ENCODE measurements at places on chromosomes 2 and 18. TPM values are rescaled to one million over a fixed set of nuclear protein-coding genes. Genes with fewer than 3 reads are reported as not detected.

TMBIM1 gene
- total RNA-seq: 217 TPM

KCNG2 gene
- 0.76 TPM for total RNA-seq

INSIG2 gene
- total RNA-seq: 29.0 TPM

UBR3 gene
- 41.0 TPM for total RNA-seq

MRO gene
- total RNA-seq: 2.9 TPM

CAVIN2 gene
- total RNA-seq: 55.0 TPM

RTP5 gene
- total RNA-seq: 0.13 TPM

GCG gene
- not detected for total RNA-seq

DYNAP gene
- total RNA-seq: not detected

TRIB2 gene
- 69.2 TPM for total RNA-seq

NPAS2 gene
- 44.5 TPM for total RNA-seq

GRCh38 chr2:67039517-67040103 lies 357.5 kb upstream of the ETAA1 start:
- DNase-seq: no peak

DNA sequence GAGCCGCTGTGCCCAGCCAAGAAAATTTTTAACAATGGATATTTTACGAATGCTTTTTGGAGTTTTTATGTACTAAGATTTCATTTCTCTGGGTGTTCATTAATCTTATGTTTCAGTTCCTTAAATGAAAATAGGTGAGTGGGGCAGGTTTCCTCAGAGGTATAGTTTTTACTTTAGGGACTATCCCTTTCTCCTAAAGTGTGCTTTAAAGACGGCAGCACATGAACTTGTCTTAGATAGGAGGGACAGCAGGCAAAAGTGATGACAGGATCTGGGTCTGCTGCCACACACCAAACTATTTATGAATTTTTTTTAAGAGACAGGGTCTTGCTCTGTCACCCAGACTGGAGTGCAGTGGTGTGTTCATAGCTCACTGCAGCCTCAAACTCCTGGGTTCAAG lies 8.0 kb upstream of the REL start:
- DNase-seq: no peak

DNA sequence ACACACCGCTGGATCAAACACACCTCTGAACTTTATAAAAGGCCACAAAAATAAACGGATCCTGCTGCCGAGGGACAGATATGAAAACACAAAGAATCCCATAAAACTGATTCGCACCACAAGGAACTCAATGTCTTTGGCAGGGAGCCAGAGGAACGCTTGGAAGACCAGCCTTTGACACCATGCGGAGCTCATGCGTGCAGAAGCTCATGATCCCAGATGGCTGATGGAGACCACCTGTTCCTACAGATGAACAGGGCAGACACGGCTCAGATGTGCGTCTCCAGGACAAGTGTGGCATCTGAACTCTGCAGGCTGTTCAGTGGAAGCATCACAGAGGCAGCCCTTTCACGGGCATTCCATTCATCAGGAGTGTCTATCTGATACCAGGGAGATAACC lies 24.9 kb downstream of the COPS9 start:
- DNase-seq: peak; percentile 83

GRCh38 chr2:169091256-169091655 lies 21.9 kb downstream of the DHRS9 start:
- no peak for DNase-seq

GRCh38 chr18:36297417-36298125 lies at the start of gene FHOD3:
Gene FHOD3 (plus strand): TSS chr18:36297713. CDS start chr18:36297836, 123 bp downstream.
- peak; percentile 91 for DNase-seq

DNA sequence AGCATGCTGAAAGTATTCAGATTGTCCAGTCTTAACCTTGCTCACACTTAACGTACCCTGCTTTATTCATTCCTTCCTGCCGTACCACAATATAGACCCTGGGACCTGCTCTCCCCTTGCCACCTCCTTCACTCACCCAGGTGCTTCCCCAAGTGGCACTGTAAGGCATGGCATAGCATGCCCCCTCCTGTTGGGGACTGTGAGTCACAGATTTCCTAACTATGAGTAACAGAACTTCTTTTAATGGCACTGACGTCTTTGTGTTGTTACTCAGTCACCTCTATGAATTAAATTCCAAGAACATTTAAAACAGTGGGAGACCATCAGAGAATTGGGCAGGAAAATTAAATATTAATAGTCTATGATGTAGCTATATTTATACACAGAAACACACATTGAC lies 117.2 kb downstream of the CTNNA2 start:
- no peak for DNase-seq

DNA sequence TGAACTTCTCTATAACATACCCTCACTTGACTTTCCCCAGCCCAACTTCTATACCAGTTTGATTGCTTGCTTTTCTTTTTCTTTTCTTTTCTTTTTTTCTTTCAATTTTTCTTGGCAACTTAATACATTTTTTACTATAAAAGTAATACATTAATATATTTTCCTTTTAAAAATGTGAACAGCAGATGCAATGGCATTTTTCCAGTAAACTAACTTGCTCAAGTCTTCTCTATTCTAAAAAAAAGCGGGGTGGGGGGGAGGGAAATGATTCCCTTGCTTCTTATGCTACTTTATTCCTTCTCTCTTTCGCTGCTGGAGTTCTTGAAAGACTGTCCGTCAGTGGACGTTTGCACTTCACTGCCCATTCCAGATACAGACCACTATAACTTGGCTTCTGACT lies 70.5 kb downstream of the RBMS1 start:
- no peak for DNase-seq

DNA sequence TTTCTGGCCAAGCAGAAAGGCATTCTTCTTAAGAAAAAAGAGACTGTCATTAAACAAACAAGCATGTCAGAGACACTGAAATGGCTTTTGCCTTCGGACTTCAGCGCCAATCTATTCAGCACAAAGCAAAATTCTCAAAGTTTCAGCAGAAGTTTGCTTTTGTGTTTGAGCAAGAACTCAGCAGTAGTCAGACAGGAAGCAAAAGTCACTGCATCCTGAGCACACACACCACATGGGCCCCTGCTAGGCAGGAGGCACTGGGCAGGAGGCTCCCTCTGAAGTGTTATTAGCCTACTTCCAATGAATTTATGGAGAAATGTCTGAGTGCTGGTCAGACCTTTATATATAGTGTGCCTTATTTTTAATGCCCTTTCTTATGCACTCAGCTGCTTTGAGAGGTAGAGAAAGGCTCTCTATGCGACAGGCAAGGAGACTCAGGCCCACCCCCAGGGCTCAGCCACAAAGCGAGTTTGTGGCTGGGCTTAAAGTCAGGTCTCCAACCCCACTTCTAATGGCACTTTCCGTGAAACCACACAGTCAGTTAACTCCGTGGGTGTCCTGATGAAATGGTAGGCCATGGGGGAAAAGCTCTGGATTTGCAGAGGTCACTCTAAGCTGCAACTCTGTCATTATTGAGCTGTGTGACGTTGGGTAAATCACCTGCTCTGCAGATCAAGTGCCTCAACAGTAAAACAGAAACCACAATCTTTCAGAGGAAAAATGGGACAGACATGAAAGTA lies 161.0 kb upstream of the TMEM200C start:
- DNase-seq: peak; percentile 19

DNA sequence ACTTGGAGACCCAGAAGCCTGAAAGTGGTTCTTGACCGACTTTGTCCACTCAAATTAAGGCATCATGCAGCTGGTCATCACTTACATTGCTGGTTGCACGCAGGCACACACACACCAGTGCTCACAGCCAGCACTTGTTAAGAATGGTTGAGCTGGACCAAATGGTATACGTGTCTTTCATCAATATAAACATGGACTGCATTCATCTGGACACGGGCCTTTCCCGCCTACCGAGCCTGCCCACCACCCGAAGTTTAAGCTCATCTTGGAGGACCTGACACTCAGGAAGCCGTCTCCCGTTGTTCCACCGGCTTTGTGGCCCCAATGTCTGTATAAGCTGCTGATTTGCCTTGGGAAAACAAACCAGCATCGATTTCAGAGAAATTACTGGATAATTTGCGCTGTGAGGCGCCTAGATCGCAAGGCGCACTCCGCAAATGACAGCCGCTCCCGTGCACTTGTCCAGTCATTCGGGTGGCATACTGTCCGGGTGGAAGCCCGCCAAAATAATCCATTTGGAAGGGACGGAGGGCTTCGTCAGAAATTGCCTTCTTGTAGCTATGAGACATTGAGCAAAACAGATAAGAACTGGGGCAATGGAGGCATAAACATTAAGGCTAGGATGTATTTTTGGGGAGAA lies 40.1 kb upstream of the AKAIN1 start:
- peak; percentile 68 for DNase-seq

DNA sequence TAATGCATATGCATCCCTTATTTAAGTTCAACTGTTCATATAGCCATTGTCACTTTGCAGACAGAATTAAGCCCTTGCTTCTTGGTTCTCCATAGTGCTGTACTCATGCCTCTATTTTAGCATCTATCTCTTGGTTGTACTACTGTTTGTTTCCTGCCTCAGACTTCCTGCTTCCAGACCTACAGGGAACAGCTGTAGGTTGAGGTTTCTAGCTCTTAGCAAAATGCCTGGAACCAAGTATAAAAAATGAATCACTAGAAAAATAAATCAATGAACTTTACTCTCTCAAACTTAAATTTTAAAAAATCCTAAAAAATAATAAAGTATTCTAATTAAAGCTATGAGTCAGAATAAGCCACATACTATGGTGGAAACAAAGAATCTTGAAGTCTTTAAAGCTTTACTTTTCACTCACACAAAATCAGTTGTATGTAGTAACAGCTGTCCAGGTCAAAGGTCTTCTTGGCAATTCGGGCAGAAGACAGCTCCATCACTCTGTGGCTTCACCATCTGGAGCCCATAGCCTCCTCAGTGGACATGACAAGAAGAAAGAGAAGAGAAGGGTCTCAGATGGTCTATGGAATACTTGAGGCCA lies 1228.1 kb upstream of the GYPC start:
- DNase-seq: no peak

DNA sequence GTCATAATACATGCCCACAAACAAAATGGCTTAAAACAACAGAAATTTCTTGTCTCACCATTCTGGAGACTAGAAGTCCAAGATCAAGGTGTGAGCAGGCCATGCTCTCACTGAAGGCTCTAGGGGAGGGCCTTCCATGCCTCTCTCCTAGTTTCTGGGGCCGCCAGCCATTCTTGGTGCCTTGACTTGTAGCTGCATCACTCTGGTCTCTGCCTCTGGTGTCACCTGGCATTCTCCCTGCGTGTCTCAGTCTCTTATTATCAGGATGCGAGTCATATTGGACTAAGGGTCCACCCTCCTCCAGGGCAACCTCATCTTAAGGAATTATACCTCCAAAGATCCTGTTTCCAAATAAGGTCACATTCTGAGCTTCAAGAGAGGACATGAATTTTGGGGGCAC lies 76.1 kb downstream of the KCNF1 start:
- DNase-seq: no peak

- DNase-seq: peak; percentile 48
Observed at GRCh38 chr2:170235860-170236679, 58.1 kb downstream of the MYO3B start.

- no peak for DNase-seq
Observed at GRCh38 chr2:86768189-86768949, 22.3 kb downstream of the CD8A start.

- peak; percentile 69 for DNase-seq
Observed at GRCh38 chr2:5693287-5694201, 1.4 kb downstream of the SOX11 start.

DNA sequence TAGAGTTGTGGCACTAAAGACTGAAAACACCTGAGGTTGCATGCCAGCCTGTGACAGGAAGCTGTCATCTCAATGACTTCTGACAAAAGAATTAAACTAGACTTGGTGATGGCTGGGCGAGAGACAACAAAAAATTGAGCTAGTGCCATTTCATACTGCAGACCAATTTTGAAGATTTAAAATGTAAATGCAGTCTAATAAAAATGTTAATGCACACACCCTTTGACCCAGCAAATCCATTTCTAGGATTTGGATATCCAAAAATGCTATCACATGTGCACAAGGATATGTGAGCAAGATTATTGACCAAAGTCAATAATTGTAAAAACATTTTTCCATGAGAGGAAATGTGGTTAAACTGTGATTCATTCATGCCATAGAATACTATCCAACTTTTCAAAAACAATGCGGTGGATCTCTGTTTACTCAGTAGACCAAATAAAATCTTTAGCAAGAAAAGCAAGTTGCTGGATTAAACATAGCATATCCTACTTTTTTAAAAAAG lies 5.6 kb downstream of the FBXO36 start:
- DNase-seq: no peak

- DNase-seq: no peak
Observed at GRCh38 chr2:5263291-5263690, 428.9 kb upstream of the SOX11 start.

DNA sequence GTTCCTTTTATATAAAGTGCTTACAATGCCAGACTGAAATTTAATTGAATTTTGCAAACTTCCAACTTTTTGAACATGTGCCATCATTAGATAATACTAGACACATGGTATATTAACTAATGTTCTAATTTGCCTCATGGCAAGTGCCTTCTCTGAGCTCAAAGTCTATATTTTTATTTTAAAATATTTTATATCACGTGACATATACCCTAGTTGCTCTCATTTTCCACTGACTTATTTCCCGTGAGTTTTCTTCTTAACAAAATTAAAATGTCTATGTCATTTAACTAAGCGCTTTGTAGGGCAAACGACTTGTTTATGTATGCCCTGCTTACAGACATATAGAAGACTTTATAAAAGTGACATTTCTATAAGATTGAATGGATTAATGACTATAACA lies 509.6 kb upstream of the SYT4 start:
- DNase-seq: no peak

DNA sequence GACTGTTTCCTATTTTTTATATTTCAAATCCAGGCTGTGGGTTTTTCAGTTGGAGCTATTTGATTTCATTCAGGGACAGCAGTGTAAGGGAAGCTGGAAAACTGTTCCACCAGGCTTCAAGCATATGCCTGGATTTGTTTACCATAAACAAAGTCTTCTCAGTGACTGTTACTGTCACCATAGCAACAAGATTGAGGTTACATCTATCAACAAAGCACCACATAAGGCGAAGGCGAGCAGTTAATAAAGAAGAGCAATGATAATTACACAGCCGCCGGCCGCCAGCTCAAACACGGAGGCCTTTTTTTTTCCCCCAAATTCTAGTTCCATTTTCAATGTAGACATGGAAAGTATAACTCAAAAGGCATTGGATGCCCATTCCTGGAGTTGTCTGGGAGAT lies 553.7 kb upstream of the SYT4 start:
- peak; percentile 9 for DNase-seq
